ENCODE measurements at places on chromosomes 2 and 18. TPM values are rescaled to one million over a fixed set of nuclear protein-coding genes. Genes with fewer than 3 reads are reported as not detected.

- H3K4me3 ChIP-seq, result no peak overlapping the region
- H3K36me3 ChIP-seq, result peaks cover 54% of the 10 kb centered on the region
- no peak overlapping the region for H3K27ac ChIP-seq
- H3K4me1 ChIP-seq, result no peaks in the 10 kb centered on the region
Measured at GRCh38 chr2:239983004-239983778, 42.0 kb downstream of the NDUFA10 start.

- H3K27me3 ChIP-seq, result no peaks in the 10 kb centered on the region
- H3K4me1 ChIP-seq, result no peaks in the 10 kb centered on the region
- no peak overlapping the region for H3K4me3 ChIP-seq
- no peaks in the 10 kb centered on the region for H3K36me3 ChIP-seq
Measured at GRCh38 chr2:216829533-216829932, 30.3 kb downstream of the TNP1 start.

DNA sequence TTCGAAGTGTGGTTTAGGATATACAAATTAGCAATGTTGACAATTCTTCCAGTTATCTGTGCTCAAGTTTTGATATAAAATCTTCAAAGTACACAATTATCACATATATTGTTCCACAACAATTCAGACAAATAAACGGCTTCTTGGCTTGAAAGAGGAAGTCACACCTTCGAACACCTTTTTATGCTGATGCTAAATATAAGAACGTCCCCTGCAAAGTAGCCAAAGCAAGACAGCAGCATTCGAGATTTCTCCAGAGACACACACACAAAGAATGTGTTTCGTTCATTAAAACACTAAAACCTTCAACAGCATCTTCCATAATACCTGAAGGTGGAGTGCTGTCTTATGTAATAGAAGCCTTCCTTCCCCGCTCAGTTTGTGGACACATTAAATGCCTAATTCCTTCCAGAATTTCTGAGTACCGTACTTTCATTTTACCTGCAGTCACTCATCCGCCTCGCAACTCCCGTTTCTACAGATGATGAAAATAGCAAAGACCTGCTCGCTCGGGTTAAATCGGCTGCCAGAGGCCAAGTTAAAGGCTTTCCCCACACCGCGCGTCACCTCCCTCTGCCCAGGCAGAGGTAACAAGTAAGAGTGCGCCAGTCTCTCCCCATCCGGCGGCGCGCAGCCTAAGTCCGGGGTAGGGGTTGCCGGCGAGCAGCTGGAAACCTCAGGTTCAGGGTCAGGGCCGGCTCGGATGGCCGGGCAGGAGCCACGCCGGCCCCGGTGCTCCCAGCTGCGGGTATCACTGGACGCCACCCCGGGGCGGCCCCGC lies 847 bp downstream of the SERPINE2 start:
- H3K4me3 ChIP-seq, result peak overlapping the region; percentile 50
- no peak overlapping the region for H3K27ac ChIP-seq
- peaks cover 14% of the 10 kb centered on the region for H3K4me1 ChIP-seq
- DNase-seq, result peak; percentile 12

- peaks cover 53% of the 10 kb centered on the region for H3K36me3 ChIP-seq
- DNase-seq, result no peak
- H3K27me3 ChIP-seq, result no peaks in the 10 kb centered on the region
- H3K4me1 ChIP-seq, result peaks cover 57% of the 10 kb centered on the region
- no peak overlapping the region for H3K4me3 ChIP-seq
- H3K27ac ChIP-seq, result peak overlapping the region; percentile 20
Measured at GRCh38 chr18:24022161-24022560, 7.6 kb downstream of the TTC39C start.

GRCh38 chr2:118473241-118473640 lies 374.2 kb downstream of the EN1 start:
- H3K4me1 ChIP-seq, result no peaks in the 10 kb centered on the region
- H3K27me3 ChIP-seq, result peaks cover 7% of the 10 kb centered on the region
- no peaks in the 10 kb centered on the region for H3K36me3 ChIP-seq

- DNase-seq, result peak; percentile 66
- no peaks in the 10 kb centered on the region for H3K27me3 ChIP-seq
- H3K27ac ChIP-seq, result peak within 1 kb of the TSS; percentile 24
- H3K36me3 ChIP-seq, result no peaks in the 10 kb centered on the region
- H3K4me1 ChIP-seq, result peaks cover 6% of the 10 kb centered on the region
Measured at GRCh38 chr2:110204408-110205385, at the start of gene NPHP1. NPHP1 (minus strand) TSS chr2:110205013; CDS start chr2:110204968, 45 bp downstream.

DNA sequence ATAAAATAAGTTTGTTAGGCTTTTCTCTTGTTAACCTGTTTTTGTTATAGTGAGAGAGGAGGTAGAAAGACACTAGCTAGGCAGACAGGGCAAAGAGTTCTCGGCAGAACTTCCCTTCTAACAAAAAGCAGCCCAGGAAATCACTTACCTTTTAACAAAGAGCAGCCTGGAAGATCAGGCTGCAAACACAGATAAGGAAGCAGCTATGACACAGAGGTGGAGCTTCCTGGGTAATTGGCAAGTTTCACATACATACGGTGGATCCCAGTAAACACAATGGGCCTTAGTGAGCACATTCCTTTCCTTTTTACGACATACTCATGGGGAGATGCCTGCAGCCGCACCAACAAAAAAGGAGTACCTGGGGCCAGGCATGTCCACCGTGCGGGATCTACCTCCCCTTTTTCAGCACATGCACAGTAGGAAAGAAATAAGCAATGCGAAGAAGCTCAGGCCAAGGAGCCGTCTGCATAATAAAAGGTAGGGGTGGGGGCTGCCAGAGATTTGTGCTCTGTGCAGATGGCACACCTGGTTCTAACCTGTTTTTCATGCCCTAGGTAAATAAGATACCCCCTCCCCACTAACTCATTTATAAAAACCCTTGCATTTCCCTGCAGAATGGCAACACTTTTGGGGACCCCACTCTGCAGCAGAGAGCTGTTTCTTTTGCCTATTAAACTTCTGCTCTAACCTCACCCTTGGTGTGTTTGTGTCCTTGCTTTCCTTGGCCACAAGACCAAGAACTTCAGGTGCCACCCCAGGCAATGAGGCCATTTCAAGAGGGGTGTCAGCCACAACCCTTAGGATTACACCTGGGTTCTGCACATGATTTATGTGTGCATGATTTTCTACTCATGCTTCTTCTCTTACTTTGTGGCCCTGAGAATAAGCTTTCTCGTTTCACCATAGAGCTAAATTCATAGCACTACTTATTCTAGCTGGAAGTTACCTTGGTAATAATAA lies 26.5 kb downstream of the MDH1 start:
- DNase-seq, result no peak
- no peak overlapping the region for H3K27ac ChIP-seq
- H3K4me3 ChIP-seq, result no peak overlapping the region
- H3K27me3 ChIP-seq, result no peaks in the 10 kb centered on the region

GRCh38 chr18:475202-476031 lies 25.1 kb downstream of the COLEC12 start:
- no peak for DNase-seq
- no peak overlapping the region for H3K27ac ChIP-seq
- no peaks in the 10 kb centered on the region for H3K4me1 ChIP-seq

DNA sequence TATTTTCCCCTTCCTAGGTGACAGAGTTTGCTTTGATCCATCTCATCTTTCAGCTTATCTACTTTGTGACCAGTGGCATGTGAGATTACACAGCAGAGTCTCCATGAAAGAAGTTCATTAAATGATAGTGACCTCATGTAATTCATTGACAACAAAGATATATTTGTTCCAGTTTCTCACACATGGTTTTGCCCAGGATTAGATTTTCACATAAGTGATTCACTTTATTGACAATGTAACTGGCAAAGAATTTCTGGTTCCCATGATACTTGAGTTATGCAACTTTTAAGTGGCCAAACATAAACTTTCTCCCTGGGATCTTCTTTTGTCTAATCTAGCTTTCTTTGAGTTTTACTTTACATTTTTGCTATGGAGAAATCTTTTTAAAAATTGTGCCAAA lies 50.0 kb downstream of the MC4R start:
- no peaks in the 10 kb centered on the region for H3K27me3 ChIP-seq
- no peaks in the 10 kb centered on the region for H3K36me3 ChIP-seq
- H3K27ac ChIP-seq, result no peak overlapping the region
- no peak overlapping the region for H3K4me3 ChIP-seq
- H3K4me1 ChIP-seq, result no peaks in the 10 kb centered on the region
- no peak for DNase-seq

GRCh38 chr2:38659115-38659514 lies 6.8 kb upstream of the GALM start:
- H3K27ac ChIP-seq, result no peak overlapping the region
- DNase-seq, result no peak
- H3K27me3 ChIP-seq, result no peaks in the 10 kb centered on the region

GRCh38 chr2:226216575-226216974 lies 583.0 kb downstream of the IRS1 start:
- no peaks in the 10 kb centered on the region for H3K36me3 ChIP-seq
- no peak overlapping the region for H3K4me3 ChIP-seq
- no peaks in the 10 kb centered on the region for H3K27me3 ChIP-seq
- no peaks in the 10 kb centered on the region for H3K4me1 ChIP-seq
- no peak for DNase-seq

DNA sequence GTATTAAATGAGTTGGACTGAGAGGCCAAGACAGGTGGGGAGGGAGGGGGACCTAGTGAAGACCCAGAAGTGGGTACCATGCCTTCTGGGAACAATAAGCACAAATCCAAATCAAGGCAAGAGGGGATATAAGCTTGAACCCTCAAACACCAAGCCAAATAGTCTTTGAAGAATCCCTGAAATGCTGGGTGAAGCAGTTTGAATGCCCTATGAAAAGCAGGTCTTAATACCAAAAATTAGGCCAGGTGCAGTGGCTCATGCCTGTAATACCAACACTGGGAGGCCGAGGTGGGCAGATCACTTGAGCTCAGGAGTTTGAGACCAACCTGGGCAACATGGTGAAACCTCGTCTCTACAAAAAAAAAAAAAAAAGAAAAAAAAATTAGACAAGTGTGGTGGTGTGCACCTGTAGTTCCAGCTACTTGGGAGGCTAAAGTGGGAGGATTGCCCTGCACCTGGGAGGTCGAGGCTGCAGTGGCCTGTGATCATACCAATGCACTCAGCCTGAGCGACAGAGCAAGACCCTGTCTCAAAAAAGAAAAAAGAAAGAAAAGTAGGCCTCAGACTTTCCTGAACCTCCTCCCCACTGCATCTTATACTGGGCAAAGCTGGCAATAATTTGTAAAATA lies 3.5 kb downstream of the PCBP1 start:
- peaks cover 10% of the 10 kb centered on the region for H3K36me3 ChIP-seq
- H3K27ac ChIP-seq, result peak overlapping the region; percentile 91
- DNase-seq, result no peak
- H3K4me1 ChIP-seq, result peaks cover 50% of the 10 kb centered on the region
- no peaks in the 10 kb centered on the region for H3K27me3 ChIP-seq

GRCh38 chr2:11411768-11412448 lies 54.1 kb downstream of the E2F6 start:
- no peak for DNase-seq
- H3K4me1 ChIP-seq, result no peaks in the 10 kb centered on the region
- peaks cover 4% of the 10 kb centered on the region for H3K27me3 ChIP-seq
- H3K27ac ChIP-seq, result no peak overlapping the region
- no peak overlapping the region for H3K4me3 ChIP-seq

GRCh38 chr2:112048887-112049286 lies 6.2 kb upstream of the TMEM87B start:
- no peak for DNase-seq
- no peak overlapping the region for H3K27ac ChIP-seq
- peaks cover 5% of the 10 kb centered on the region for H3K27me3 ChIP-seq
- H3K4me1 ChIP-seq, result peaks cover 4% of the 10 kb centered on the region
- no peak overlapping the region for H3K4me3 ChIP-seq

GRCh38 chr2:236659758-236660150 lies 90.1 kb downstream of the ACKR3 start:
- no peaks in the 10 kb centered on the region for H3K36me3 ChIP-seq
- no peak overlapping the region for H3K27ac ChIP-seq
- no peak for DNase-seq
- H3K4me3 ChIP-seq, result no peak overlapping the region
- H3K4me1 ChIP-seq, result no peaks in the 10 kb centered on the region
- peaks cover 35% of the 10 kb centered on the region for H3K27me3 ChIP-seq

- H3K4me1 ChIP-seq, result peaks cover 31% of the 10 kb centered on the region
- H3K36me3 ChIP-seq, result peaks cover 4% of the 10 kb centered on the region
- no peaks in the 10 kb centered on the region for H3K27me3 ChIP-seq
- DNase-seq, result no peak
- no peak overlapping the region for H3K4me3 ChIP-seq
Measured at GRCh38 chr2:143263066-143263625, 133.9 kb downstream of the ARHGAP15 start.

GRCh38 chr2:109282360-109282759 lies 153.4 kb downstream of the SH3RF3 start:
- DNase-seq, result no peak
- H3K27ac ChIP-seq, result no peak overlapping the region
- H3K27me3 ChIP-seq, result no peaks in the 10 kb centered on the region
- H3K4me3 ChIP-seq, result no peak overlapping the region
- H3K36me3 ChIP-seq, result no peaks in the 10 kb centered on the region

CSRNP3 gene
- not detected for total RNA-seq

KIF1A gene
- 0.43 TPM for total RNA-seq

ICA1L gene
- total RNA-seq, result 2.0 TPM

YWHAQ gene
- total RNA-seq, result 110 TPM

SERPINB3 gene
- not detected for total RNA-seq

CD207 gene
- not detected for total RNA-seq

Measured in T-cell (primary cell).